HTR-8/SVneo (cell line): ENCODE measurements at places on chromosomes 4 and X.

- peak; percentile 37 for DNase-seq
Measured at GRCh38 chr4:25113915-25114904, 46.0 kb downstream of the SEPSECS start.

GRCh38 chrX:97854086-97854485, 970.4 kb downstream of the RPA4 start:
- no peak for DNase-seq

DNA sequence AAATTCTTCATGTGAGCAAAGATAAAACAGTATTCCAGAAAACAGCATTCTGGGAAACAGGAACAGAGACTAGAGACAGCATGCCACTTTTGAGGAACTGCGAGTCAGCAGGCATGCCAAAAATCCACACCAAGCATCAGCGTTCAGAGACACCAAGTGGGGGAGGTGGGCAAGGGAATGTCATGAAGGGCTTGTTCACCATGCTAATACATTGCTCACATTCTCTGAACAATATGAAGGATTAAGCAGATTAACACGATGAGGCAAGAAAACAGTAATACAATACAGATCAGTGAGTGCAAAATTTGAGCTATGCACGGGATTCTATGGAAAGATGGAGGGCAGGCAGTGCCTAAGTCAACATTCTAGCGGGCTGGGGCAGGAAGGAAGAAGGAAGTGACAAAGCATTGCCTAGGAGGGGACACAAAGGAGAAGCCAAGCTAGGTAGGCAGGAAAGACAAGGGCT, 278.3 kb downstream of the FBXW7 start:
- DNase-seq = peak; percentile 14

- DNase-seq = no peak
Measured at GRCh38 chrX:79623098-79623762, 256.1 kb upstream of the ITM2A start.

- no peak for DNase-seq
Measured at GRCh38 chrX:115564243-115564642, 3.3 kb downstream of the PLS3 start.

DNA sequence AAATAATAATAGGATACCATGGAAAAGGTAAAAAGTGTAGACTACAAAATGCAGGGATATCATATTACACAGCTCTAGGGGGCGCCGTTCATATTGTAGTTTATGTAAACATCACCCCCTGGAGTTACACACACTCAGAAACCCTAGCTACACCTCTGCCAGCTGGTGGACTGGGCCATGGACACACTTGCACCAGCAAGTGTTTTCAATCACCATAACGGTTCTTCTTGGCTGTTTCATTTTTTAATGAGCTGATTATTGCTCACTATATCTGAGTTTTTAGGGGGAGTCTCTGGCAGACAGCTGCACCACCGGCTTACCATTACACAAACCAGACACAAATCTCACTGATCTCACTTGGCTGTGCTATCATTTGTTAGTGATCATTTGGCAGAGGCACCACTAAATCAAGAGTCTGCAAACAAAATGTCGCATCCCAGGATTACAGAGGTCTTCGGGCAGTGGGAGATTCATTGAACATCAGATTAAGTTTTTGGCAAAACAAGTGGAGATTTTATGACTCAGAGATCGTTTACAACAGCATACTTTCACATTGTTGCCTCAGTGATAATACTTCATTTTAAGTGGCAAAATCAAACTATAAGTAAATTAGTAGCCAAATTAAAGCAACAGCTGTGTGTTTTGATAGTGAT, 185.7 kb downstream of the UNC5C start:
- DNase-seq = peak; percentile 8

GRCh38 chr4:106530821-106531220, 162.2 kb upstream of the GIMD1 start:
- DNase-seq = no peak

DNA sequence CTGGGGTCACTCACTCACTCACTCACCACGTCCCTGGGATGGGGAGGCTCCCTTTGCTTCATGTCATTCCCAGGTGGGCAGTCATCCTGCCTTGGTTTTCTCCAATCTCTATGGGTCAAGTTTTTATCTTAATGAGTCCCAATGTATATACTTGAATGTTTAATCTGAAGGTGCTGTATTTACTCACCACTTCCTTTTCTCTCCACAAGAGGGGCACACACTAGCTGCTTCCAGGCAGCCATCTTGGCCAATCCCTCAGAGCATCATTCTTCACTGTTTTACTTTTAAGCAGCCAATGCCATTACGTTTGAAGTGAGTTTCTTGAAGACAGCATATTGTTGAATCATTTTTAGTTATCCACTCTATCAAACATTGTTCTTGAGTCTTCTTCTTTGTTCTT, 153.4 kb upstream of the ARSJ start:
- DNase-seq = no peak
